AG08396 (cell line): ENCODE measurements at places on chromosomes 2 and 18.

GRCh38 chr2:32260376-32260775 lies 4.3 kb downstream of the NLRC4 start:
- DNase-seq, result no peak

DNA sequence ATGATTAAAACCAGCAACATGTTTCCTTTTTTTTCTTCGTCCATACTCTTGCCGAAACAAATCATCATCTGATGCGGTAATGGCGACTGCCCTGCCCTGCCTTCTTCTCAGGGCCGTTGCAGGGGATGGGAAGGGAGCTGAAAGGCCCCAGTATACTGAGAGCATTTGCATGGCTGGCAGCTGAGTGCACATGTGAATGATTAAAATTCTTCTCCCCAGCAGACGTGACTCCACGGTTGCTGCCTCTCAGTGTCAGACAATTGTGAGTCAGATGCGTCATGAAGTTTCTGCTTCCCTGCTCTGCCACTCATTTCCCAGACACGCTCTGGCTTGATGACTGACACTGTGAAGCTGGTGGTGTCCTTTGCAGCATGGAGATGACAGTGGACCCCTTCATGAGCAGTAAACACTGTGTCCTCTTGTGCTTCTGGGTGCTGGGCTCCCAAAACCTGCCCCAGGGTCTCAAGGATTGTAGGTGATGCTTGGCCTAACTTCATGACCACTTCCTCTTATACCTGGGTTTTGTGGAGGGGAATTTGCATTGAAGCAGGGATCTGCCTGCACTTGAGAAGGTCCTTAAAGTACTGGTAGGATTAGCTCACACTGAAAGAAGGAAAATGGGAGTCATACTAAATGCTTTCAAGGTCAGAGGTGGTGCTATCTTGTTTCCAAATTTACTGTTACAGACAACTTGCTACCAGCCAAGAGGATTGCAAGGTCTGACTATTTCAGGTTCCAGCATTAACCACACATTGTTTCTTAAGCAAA lies 222.5 kb upstream of the COPS8 start:
- DNase-seq, result peak; percentile 78

GRCh38 chr18:2312440-2312839 lies 258.9 kb downstream of the METTL4 start:
- no peak for DNase-seq

DNA sequence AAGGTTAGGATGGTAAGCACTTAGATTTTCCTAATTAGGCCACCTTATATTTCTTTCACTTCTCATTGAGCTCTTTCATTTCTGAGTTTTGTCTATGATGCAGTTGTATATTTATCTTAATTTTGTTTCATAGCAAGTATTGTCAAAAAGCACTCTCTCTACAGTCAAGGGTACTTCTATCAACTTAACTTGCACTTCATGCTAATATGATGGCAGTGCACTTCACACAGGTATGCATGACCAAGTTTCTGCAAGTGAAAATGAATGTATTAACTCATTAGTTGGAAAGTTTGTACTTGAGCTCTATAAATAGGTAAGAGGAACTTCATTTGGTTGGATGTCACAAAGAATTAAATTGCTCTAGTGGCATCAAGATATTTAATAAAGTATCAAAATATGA lies 51.5 kb upstream of the CDH19 start:
- no peak for DNase-seq

GRCh38 chr2:147548451-147548850 lies 296.4 kb upstream of the ACVR2A start:
- DNase-seq, result no peak

GRCh38 chr2:73112026-73112912 lies 479 bp downstream of the RAB11FIP5 start:
- DNase-seq, result peak; percentile 49

DNA sequence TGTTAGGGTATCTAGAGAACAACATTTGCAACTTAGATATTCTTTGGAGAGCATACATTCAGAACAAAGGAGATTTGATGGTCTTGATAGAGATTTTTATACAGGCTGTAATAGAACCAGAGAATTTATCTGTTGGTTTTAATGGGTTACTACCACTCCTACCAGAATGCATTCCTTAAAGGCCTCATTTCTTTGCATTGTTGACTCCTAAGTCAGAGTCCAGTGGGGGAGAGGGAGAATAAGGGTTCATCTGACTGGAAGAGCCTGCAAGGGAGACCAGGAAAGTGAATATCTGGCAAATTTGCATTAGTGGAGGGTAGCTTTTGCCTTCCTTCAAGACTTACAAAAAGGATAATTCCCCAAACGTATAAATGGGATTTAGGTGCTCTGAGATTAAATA lies 29.7 kb downstream of the AGPS start:
- no peak for DNase-seq

GRCh38 chr2:200274116-200275075 lies 32.1 kb upstream of the SPATS2L start:
- no peak for DNase-seq
